ENCODE measurements at places on chromosomes 4 and X. TPM values are rescaled to one million over a fixed set of nuclear protein-coding genes. Genes with fewer than 3 reads are reported as not detected.

GLRB gene
- total RNA-seq = 1.6 TPM

KLHL34 gene
- not detected for total RNA-seq

RNF175 gene
- total RNA-seq = 4.7 TPM

RXFP1 gene
- not detected for total RNA-seq

EREG gene
- total RNA-seq = 9.5 TPM

TENM3 gene
- 43.2 TPM for total RNA-seq

PIR gene
- 52.0 TPM for total RNA-seq

LRIT3 gene
- total RNA-seq = 0.17 TPM

PCDH10 gene
- total RNA-seq = not detected

TAF7L gene
- total RNA-seq = 0.17 TPM

PDE5A gene
- 4.3 TPM for total RNA-seq

F8A3 gene
- total RNA-seq = 4.8 TPM

FBXL5 gene
- 109 TPM for total RNA-seq

CSN2 gene
- total RNA-seq = not detected

PNMA5 gene
- not detected for total RNA-seq
